ENCODE measurements at places on chromosomes 2 and 18.

DNA sequence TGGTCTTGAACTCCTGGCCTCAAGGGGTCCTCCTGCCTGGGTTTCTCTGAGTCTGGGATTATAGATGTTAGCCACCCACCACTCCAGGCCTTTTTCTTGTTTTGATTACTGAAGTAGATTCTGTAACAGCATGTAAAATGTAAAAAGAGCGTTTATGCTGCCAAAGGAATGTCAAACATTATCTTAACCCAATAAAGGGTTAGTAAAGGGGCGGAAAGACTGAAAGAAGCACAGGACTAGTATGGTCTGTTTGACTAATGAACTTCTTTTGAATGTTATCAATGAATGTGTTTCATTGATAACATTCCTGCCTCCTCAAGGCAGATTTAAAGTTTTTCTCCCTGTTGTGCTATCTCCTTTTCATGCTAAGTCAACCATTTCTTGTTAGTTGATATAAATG, 29.4 kb downstream of the GPD2 start:
- H3K27ac ChIP-seq = no peak overlapping the region
- H3K4me1 ChIP-seq = no peaks in the 10 kb centered on the region
- no peaks in the 10 kb centered on the region for H3K36me3 ChIP-seq
- no peak for DNase-seq

GRCh38 chr18:23227726-23228070, 92.4 kb downstream of the CABLES1 start:
- H3K27ac ChIP-seq = no peak overlapping the region
- no peak overlapping the region for H3K4me3 ChIP-seq
- peaks cover 6% of the 10 kb centered on the region for H3K4me1 ChIP-seq
- no peaks in the 10 kb centered on the region for H3K36me3 ChIP-seq

GRCh38 chr2:204373942-204374341, 171.3 kb upstream of the PARD3B start:
- H3K27me3 ChIP-seq = no peaks in the 10 kb centered on the region
- no peak overlapping the region for H3K27ac ChIP-seq
- no peaks in the 10 kb centered on the region for H3K4me1 ChIP-seq

DNA sequence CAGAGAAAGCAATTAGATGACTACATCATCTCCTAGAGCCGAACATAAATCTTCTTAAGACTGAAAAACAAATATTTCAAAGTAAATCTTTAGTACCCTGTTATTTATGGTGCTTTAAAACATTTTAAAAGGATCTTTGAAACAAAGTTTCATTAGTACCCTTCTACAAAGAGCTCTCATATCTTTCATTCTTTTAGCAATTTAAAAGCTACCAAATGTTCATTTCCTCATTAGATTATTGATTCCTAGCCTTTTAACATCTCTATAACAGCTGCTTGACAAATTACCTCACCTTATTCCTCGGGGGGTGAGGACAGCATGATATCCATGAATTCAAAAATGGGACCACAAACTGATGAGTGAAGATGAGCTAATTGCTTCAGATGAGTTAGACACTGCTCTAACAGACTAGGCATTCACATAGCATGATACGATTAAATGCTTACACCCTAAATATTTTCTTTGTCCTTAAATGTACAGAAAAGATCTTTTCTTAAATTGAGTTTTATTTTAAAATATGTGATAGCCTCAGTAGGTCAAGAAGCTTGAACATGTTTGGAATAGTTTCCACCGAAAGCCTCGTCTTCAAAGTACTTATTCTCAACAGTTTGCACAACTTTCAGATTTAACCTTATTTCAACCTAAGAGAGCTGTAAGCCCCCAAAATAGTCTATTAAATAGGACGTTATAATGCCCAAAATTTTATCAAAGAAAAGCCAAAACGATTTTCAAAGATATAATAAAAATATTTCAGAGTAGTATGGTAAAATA, 2.1 kb downstream of the ATAD2B start:
- peak overlapping the region; percentile 100 for H3K27ac ChIP-seq
- H3K4me3 ChIP-seq = no peak overlapping the region
- no peak for DNase-seq
- peaks cover 9% of the 10 kb centered on the region for H3K4me1 ChIP-seq
- H3K36me3 ChIP-seq = no peaks in the 10 kb centered on the region

- no peak overlapping the region for H3K4me3 ChIP-seq
- no peaks in the 10 kb centered on the region for H3K36me3 ChIP-seq
- H3K27ac ChIP-seq = no peak overlapping the region
- H3K27me3 ChIP-seq = no peaks in the 10 kb centered on the region
- no peak for DNase-seq
- H3K4me1 ChIP-seq = no peaks in the 10 kb centered on the region
Measured at GRCh38 chr2:101354420-101355311, 32.6 kb downstream of the CREG2 start.

DNA sequence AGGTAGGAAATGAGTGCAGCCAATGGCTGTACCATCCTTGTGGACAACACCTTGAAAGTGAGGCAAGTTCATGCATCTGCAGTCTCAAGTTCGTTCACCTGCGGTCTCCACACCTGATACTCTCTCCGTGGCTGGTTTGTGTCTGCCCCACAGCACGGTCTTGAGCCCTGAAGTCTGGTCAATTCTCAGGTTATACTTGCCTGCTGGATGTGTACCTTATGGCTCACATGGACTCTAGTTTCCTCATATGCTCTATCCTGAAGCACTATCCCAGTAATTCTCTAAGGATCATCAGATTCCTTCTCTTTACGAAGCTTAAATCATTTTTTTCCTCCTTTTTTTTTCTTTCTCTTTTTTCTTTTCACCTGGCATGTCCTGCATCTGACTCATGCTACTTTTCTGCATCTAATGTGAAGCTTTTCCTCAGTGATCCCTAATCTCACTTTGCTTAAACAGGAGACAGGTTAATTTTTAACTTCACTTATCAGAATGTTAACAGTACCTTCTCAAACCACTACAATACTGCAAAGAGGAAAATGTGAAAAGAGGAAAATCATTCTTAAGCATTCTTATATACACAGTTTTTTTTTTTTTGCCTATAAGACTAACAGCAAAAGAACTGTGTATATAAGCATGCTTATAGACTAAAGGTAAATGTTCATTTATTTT, 511.2 kb downstream of the SOX11 start:
- H3K27me3 ChIP-seq = no peaks in the 10 kb centered on the region
- H3K36me3 ChIP-seq = no peaks in the 10 kb centered on the region
- no peak overlapping the region for H3K4me3 ChIP-seq
- no peak for DNase-seq
- H3K4me1 ChIP-seq = no peaks in the 10 kb centered on the region

DNA sequence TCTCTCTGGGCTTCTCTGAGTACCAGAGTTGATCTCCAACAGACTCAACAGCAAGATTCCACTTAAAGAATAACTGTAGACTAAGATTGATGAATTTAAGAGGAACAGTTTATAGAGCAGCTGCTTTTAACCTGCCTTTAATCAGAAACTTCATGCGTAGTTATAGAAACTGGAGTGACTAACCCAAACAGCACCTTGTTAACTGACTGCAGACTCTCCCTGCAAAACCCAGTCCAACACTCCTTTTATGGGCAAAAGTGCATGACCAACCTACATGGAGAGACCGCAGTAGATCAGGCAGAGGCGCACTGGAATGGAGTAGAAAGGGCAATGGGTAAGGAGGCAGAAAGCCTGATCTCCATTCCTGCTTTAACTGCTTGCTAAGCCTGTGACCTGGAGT, 110.6 kb downstream of the NRP2 start:
- no peak for DNase-seq
- no peak overlapping the region for H3K27ac ChIP-seq
- H3K36me3 ChIP-seq = no peaks in the 10 kb centered on the region
- H3K27me3 ChIP-seq = no peaks in the 10 kb centered on the region

GRCh38 chr18:34758378-34758948, 48.4 kb downstream of the DTNA start:
- H3K36me3 ChIP-seq = no peaks in the 10 kb centered on the region
- H3K4me3 ChIP-seq = no peak overlapping the region
- no peak overlapping the region for H3K27ac ChIP-seq
- H3K4me1 ChIP-seq = no peaks in the 10 kb centered on the region

DNA sequence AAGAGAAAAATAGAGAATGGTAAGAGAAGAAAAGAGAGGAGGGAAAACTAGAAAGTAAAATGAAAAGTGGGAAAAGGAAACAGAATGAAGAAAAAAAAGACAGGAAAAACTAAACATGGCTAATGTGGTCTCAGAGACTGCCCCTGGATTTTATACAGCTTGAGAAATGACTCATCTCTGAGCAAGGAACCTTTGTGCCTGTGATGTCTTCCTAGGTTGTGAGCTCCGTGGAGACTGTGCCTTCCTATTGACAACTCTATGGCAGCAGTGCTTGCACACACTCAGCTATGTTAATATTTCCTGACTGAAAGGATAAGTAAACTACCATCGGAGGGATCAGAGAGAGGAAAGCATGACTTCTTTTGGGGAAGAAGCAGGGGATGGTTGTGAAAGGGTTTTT, 203.8 kb downstream of the RDH14 start:
- no peaks in the 10 kb centered on the region for H3K36me3 ChIP-seq
- H3K4me1 ChIP-seq = no peaks in the 10 kb centered on the region
- DNase-seq = no peak
- no peaks in the 10 kb centered on the region for H3K27me3 ChIP-seq
- no peak overlapping the region for H3K27ac ChIP-seq

- H3K4me3 ChIP-seq = no peak overlapping the region
- H3K27ac ChIP-seq = no peak overlapping the region
- no peaks in the 10 kb centered on the region for H3K27me3 ChIP-seq
Measured at GRCh38 chr18:22975508-22975907, 42.4 kb downstream of the RBBP8 start.

GRCh38 chr2:40028792-40029488, 249.9 kb upstream of the THUMPD2 start:
- DNase-seq = no peak
- H3K36me3 ChIP-seq = no peaks in the 10 kb centered on the region
- H3K27me3 ChIP-seq = no peaks in the 10 kb centered on the region
- H3K27ac ChIP-seq = no peak overlapping the region

GRCh38 chr2:83991992-83992391, 467.1 kb downstream of the SUCLG1 start:
- H3K36me3 ChIP-seq = no peaks in the 10 kb centered on the region
- no peak overlapping the region for H3K27ac ChIP-seq
- DNase-seq = no peak
- no peaks in the 10 kb centered on the region for H3K4me1 ChIP-seq
- no peaks in the 10 kb centered on the region for H3K27me3 ChIP-seq
- H3K4me3 ChIP-seq = no peak overlapping the region

DNA sequence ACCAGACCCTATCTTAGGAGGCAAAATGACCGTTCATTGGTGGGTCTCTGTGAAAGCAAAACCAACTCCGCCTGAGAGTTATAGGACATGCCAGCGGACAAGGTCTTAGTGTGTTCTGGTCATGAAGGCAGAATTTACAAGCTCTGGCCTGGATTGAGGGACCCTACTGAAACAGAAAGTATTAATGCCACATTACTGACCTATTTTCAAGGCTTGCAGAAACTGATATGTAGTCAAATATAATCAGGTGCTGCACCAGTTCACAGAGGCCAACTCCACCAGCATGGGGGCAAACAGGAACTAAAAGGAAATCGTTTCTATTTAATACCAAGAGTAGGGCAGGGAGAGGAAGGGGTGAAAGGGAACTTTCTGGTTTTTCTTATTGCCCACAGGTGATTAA, 19.7 kb downstream of the TYMS start:
- no peak overlapping the region for H3K27ac ChIP-seq
- no peaks in the 10 kb centered on the region for H3K27me3 ChIP-seq
- H3K36me3 ChIP-seq = peaks cover 24% of the 10 kb centered on the region
- peaks cover 6% of the 10 kb centered on the region for H3K4me1 ChIP-seq
- no peak overlapping the region for H3K4me3 ChIP-seq

DNA sequence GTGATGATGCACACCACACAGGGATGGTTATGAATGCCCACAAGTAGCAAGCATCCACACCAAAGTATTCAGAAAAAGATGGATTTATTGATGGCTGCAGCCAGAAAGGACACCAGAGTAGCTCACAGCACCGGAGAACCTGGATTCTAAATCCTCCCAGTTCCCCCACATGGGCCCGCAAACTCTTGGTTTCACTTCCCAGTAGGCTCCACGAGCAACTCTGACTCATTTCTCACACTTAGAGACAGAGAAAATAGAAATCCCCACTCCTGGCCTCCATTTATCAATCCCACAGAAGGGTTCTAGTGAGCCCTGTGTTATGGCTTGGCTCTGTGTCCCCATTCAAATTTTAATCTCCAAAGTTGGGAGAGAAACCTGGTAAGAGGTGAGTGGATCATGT, 426.7 kb upstream of the MYT1L start:
- no peak overlapping the region for H3K4me3 ChIP-seq
- no peaks in the 10 kb centered on the region for H3K36me3 ChIP-seq
- no peak overlapping the region for H3K27ac ChIP-seq
- DNase-seq = no peak

- no peaks in the 10 kb centered on the region for H3K27me3 ChIP-seq
- peaks cover 54% of the 10 kb centered on the region for H3K36me3 ChIP-seq
- peak overlapping the region; percentile 89 for H3K27ac ChIP-seq
Measured at GRCh38 chr2:27370816-27371620, 602 bp downstream of the SNX17 start.

DNA sequence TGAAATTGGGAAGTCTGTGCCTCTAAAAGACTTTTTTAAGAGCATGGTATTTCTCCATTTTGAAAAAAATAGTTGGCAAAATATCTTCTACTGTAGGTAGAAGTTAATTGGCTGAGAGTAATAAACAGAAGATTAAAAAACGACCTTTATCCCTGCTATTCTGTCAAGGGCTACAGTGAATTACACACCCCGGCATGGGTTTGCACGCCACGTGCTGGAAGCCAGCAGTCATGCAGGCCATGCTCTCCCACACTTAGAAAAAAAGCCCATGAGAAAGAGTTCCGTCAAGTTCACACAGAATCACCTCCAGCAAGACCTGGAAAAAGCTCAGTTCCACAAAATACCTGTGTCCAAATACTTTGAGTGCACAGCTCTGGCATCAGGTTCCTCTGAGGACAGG, 26.8 kb downstream of the FAM110C start:
- peaks cover 8% of the 10 kb centered on the region for H3K4me1 ChIP-seq
- H3K4me3 ChIP-seq = no peak overlapping the region
- no peak overlapping the region for H3K27ac ChIP-seq
- no peak for DNase-seq
- no peaks in the 10 kb centered on the region for H3K27me3 ChIP-seq
- H3K36me3 ChIP-seq = no peaks in the 10 kb centered on the region

DNA sequence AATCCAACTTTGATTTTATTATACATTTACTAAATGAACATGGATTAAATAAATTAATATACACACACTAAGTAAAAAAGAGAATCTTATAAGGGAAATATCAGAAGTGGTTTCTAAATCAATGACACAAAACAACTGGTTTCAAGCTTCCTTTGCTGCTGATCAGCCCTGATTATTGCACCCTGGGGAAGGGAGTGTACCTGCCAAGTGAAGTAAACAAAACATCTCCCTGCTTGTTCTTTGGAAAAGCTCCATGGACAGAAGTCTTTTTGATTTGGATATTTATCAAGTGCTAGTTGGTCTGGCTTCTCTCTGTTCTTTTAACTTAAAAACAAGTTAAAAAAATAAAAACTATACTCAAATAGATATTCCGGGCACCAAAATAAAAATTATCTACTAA, 190.1 kb downstream of the PDE11A start:
- H3K27ac ChIP-seq = no peak overlapping the region
- H3K36me3 ChIP-seq = no peaks in the 10 kb centered on the region
- H3K4me1 ChIP-seq = no peaks in the 10 kb centered on the region
- no peak overlapping the region for H3K4me3 ChIP-seq
- no peak for DNase-seq
- H3K27me3 ChIP-seq = no peaks in the 10 kb centered on the region

- H3K4me1 ChIP-seq = no peaks in the 10 kb centered on the region
- DNase-seq = no peak
- H3K4me3 ChIP-seq = no peak overlapping the region
- no peaks in the 10 kb centered on the region for H3K36me3 ChIP-seq
- H3K27me3 ChIP-seq = no peaks in the 10 kb centered on the region
Measured at GRCh38 chr18:2293109-2293839, 278.0 kb downstream of the METTL4 start.

Measured in effector memory CD4-positive, alpha-beta T cell (primary cell).